Activated CD4-positive, alpha-beta T cell treated with anti-CD3 and anti-CD28 coated beads, Interleukin-2, amount 50 U/mL, for 24 hours (primary cell): ENCODE measurements at places on chromosomes 4 and X.

GRCh38 chr4:794900-795725 lies 30.8 kb downstream of the CPLX1 start:
- DNase-seq = no peak

GRCh38 chr4:119315036-119315435 lies 6.9 kb downstream of the FABP2 start:
- no peak for DNase-seq

GRCh38 chrX:107676559-107677378 lies 48.5 kb downstream of the PRPS1 start:
- peak; percentile 43 for DNase-seq

- peak; percentile 40 for DNase-seq
These were observed 58.0 kb upstream of the DDX3X start for GRCh38 chrX:41275661-41276609.

DNA sequence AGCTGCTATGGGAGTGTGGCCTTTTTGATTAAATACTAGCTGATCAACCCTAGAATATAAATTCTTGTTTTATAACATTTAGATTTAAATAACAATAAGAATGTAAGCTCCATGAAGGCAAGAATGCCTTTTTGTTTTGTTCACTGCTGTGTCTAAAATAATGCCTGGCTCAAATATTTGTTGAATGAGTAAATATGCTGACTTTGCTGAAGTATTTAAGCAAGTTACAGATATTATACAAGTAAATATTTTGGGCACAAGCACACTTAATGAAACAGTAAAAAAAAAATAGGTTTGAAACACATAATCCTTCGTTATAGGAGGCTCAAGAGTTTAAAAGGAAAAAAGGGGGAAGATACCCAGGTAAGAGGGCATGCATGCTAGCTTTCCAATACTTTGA lies 24.1 kb downstream of the FABP2 start:
- DNase-seq = no peak
